CD4-positive, alpha-beta T cell treated with Interleukin-1 beta for 1 hour (primary cell): ENCODE measurements at places on chromosomes 7 and 10.

- no peak for DNase-seq
Measured at GRCh38 chr10:112639298-112639697, 192.3 kb downstream of the VTI1A start.

GRCh38 chr7:95905167-95905566 is 132.8 kb downstream of the DYNC1I1 start:
- DNase-seq: no peak

DNA sequence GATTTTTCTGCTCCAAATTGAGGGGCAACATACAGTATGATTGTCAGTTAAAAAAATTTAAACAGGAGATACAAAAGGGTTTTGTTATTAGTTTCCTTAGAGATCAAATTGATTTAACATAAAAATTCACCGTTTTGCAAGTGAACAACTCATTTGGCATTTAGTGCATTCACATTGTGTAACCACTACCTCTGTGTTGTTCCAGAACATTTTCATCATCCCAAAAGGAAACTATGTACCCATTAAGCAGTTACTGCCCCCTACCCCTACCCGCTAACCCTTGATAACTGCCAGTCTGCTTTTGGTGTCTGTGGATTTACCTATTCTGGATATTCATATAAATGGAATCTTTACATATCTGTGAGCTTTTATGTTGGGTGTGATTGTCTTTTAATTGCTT is 3.1 kb downstream of the ZRANB1 start:
- no peak for DNase-seq

- no peak for DNase-seq
Measured at GRCh38 chr10:110020265-110020664, 12.5 kb downstream of the ADD3 start.

GRCh38 chr10:104446151-104446550 is 92.5 kb downstream of the CFAP58 start:
- no peak for DNase-seq

DNA sequence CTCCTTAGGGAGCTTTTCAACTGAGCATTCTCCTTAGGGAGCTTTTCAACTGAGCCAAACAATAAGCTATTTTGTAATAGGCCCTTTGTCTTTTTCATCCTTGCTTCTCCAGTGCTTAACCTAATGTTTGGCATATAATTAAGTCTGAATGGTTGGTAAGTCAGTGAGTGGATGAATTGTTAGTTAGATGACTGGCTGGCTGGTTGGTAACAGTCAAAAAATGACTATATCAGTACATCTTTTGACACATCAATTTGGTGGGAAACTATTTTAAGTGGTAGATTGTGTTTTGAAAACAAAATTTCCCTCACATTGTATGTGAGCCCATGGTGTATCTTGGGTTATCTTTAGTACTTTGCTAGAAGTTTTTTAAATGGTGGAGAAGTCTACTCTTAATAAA is 16.4 kb downstream of the ING3 start:
- no peak for DNase-seq

GRCh38 chr10:102738692-102739121 is 5.0 kb upstream of the WBP1L start:
- DNase-seq: no peak
